ENCODE measurements at places on chromosomes 11 and 22.

DNA sequence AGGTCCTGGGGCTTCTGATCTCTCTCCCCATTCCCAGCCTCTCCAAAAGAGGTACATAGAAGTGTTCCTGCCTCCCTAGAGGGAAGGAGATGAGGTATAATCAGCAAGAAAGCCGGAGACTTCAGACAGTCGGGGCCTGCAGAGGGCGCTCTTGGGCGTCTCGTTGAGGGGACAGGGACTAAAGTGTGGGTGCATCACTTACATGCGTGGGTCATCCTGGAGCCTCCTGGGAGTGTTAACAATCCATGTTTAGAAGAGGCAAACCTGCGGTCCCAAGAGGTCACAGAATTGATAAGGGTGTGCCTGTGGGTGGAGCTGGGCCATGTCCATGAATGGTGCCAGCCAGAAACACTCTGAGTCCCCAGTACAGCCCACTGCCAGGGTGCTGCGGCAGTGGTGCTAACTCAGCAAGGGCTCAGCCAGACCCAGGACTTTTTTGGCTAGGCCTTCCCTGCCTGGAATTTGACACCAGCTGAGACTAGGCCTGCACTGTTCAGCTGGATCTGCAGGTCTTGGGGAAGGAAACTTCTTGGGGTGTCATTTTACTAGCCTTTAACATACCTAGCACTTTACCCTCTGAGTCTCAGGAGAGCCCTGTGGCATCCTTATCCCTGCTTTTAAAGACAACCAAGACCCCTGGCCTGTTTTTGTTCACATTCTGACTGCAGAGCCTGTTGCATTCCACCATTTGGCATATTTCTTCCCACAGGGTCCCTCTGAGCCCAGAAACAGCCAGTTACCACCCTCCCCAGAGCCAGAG lies 5.5 kb downstream of the YDJC start:
- no peak for DNase-seq

- DNase-seq: no peak
These were observed 106.3 kb downstream of the MPPED2 start for GRCh38 chr11:30479899-30480298.

DNA sequence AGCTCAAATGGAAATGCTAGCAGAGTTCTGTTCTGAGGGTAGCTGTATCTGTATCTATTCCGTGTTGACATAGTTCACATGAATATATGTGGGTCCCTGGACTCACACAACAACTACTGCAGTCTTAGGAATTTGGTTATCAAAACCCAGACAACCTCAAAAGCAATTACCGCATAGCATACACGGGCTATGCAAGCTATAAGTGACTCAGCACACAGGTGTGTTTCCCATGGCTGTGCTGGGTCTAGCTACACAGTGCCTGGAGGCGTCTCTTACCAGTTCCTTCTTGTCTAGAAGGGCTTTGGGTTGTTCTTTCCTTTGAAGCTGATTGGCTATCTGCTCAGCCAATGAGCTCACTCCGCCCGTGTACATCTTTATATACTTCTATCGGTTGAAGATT lies 98.2 kb upstream of the BID start:
- no peak for DNase-seq

GRCh38 chr11:114384487-114384886 lies 15.8 kb downstream of the C11orf71 start:
- no peak for DNase-seq

- no peak for DNase-seq
These were observed 1.2 kb downstream of the CNGA4 start for GRCh38 chr11:6240139-6240538.

- peak; percentile 61 for DNase-seq
These were observed 25.8 kb upstream of the MPPED1 start for GRCh38 chr22:43385770-43386641.

- DNase-seq: peak; percentile 68
These were observed 11.1 kb downstream of the NAV2 start for GRCh38 chr11:19723572-19724342.

- no peak for DNase-seq
These were observed 27.1 kb downstream of the OR10A6 start for GRCh38 chr11:7903940-7904339.

DNA sequence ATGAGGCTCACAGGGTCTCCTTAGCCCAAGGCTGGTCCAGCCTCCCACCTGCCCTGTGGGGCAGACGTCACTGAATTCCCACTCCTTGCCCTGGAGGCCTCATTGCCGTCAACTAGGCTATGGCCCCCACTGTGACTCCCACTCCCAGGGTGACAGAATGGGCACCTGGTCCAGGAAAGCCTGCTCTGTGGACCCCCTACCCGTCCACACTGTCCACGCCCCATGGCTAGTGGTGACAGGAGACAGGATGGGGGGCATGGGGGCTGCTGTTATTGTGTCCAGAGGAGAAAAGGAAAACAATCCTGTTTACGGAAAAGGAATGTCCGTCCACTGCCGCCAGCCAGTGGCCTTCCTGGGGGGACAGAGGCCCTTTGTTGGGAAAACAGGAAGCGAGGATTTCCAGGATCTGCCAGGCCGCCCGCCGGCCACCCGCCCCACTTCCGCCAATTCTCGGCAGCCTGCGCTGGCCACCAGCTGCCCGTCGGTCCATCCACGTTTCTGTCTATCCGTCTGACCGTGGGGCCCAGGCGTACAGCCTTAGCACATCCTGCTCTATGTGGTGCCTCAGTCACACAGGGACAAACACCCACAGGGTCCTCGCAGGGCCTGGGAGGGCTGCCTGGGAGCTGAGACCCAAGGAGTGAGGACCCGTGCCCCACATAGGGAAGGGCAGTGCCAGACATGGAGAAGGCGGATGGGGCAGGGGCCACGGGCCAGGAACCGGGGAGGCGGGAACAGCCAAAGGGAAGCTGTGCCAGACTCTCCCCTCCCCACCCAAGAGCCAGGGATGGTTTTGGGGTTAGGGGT lies 19.5 kb downstream of the CRELD2 start:
- no peak for DNase-seq

- no peak for DNase-seq
These were observed 751 bp downstream of the FIBIN start for GRCh38 chr11:26994631-26995095.

GRCh38 chr11:7638710-7639642 lies 34.3 kb downstream of the CYB5R2 start:
- no peak for DNase-seq

DNA sequence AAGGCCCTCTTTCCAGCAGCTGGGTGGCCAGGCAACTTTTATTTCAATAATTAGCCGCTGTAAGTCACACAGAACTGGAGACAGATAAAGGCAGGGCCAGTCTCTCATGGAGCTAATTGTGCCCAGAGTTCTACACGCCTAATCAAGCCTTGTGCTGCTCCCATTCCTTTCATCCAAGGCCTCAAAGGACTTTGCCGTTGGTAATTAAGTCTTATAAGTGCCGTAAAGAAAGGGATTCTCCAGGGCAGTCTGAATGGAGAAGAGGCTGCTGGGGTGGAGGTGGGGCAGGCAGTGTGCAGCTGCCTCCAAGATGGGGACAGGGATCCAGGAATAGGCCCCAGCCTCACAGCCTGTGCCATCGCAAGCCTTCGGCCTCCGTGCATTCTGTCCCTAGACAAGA lies 357.9 kb downstream of the TENM4 start:
- DNase-seq: no peak

DNA sequence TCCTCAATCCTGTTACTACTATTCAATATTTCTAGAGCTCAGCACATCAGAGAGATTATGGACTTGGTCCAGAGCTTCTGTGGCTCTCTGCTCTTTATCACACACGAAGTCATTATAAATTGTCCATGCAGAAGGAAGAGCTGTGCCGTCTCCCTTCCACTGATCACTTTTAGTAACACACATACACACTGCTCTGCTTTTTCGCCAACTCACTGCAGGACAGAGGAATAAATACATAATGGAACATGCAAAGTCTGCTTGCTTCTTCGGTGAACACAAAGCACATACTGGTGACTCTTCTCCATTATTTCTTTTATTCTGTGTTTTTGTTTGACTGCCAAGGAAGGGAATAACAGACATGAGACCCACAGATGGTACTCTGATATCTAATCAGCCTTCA lies 1000.0 kb upstream of the TENM4 start:
- DNase-seq: no peak

GRCh38 chr11:94457118-94458029 lies 36.3 kb downstream of the MRE11 start:
- DNase-seq: no peak

DNA sequence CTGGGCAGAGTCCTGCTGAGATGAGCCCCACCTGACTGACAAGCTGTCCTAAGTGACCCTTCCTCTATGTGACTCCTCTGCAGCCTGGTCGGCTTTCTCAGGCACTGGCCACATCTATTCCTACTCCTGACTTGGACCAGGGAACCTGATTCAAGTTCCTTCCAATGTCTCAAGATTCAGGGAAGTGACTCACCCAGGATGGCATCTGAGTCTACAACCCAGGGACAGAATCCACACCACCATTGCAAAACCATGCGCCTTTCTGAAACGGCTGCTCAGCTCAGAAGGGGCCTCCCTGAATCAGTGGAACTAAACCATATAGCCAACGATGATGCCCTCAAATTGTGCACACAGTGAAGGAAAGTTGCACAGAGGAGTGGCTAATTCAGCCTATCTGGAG lies 63.9 kb upstream of the CSNK2A3 start:
- DNase-seq: no peak

GRCh38 chr11:33965032-33965431 lies 73.2 kb upstream of the LMO2 start:
- DNase-seq: no peak

- DNase-seq: no peak
These were observed 16.4 kb upstream of the TESMIN start for GRCh38 chr11:68767672-68768071.

DNA sequence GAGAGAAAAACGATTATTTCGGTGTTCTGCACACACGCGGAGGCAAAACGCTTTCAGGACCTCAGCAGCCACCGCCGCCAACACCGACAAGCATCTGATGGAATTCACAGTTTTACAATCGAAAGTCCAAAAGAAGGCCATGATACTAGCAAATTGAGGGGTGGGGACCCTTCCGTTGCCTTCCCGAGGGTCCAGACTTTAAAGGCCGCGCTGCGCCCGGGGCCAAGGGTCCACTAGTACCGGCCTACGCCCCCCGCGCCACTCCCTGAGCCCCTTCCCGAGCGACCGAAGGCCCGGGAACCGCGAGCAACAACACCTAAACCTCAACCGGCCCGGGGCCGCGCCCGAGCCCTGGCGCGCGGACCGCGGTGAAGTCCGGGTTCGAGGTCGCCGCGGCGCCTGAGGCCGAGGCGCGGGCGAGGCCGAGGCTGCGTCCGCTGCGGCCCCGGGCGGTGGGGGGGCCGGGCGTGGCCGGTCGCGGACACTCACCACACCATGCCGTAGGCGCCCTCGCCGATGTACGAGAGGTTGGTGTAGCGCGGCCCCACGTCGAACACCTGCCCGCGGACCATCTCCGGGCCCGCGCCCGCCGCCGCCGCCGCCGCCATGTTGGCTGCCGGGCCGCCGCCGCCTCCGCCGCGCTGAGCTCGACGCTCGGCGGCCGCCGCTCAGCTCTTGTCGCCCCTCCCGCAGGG lies 465 bp downstream of the MAPK1 start:
- DNase-seq: no peak

DNA sequence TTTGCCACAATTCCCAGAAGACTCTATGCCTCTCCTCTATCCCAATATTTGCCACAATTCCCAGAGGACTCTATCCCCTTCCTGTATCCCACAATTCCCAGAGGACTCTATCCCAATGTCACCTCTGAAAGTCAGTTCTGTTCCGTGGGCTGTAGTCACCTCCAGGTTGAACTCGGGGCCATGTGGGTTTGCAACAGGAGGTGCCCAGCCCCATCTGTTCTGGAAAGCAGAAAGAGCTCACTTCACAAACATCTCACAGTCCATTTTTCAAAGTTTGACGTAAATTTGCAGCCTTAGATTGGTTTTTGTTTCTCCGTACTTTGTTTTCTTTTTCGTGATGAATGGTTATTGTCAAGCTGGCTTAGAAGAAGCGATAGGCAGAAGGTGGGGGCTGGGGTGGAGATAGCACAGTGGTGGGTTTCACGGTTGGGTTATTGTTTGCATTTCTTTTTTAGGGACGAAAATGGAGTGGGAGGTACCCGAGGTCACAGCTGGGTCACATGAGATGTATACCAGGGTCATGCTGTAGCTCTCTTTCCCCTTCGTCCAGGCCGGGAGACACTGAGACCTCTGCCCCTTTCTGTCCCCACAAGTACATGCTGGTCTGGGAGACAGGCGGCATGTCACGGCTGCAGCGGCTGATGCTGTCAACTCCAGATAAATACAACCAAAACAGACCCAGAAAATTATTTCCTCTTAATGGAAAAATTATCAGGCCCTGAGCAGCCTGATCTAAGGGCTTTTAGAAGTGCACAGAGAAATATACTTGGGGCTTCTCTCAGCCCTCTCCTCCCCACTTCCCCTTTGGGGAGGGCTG lies 374.5 kb downstream of the CADM1 start:
- DNase-seq: no peak

DNA sequence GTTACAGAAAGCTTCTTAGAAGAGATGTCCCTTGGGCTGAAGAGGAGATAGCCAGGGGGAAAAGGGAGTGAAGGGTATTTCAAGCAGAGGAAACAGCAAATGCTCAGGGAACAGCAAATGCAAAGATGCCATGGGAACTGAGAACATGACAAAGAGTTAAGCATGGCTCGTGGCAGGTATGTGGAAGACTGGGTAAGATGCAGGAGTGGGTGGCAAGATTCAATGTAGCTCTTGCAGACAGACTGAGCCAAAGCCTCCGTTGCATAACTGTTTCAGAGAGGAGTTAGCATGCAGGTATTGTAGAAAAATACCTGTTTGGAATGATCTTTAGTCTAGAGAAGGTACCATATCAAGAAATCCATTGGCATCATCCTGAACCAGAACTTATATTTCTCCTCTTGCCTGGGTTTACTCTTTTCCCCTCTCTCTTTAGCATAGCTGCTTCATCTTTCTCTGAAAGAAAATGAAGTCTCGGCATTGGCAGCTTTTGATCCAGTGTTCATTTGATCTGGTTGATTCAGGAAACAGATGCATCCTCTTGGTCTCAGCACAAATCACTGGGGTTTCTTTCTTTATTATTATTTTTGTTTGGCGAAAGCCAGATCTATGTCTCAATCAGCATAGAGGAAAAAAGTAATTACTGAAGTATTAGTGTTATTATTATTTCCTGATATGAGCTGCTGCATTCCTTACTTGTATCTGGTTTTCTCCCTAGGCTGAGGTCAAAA lies 41.7 kb upstream of the NUP160 start:
- peak; percentile 32 for DNase-seq

- DNase-seq: no peak
These were observed 206.6 kb downstream of the GRIK4 start for GRCh38 chr11:120718171-120718570.

- no peak for DNase-seq
These were observed 534 bp downstream of the WNT7B start for GRCh38 chr22:45976254-45977002.

- DNase-seq: no peak
These were observed 7.0 kb downstream of the MAP3K11 start for GRCh38 chr11:65606876-65607613.
